CD4-positive, alpha-beta T cell treated with Interleukin-10 for 1 hour (primary cell): ENCODE measurements at places on chromosomes 12 and 14.

DNA sequence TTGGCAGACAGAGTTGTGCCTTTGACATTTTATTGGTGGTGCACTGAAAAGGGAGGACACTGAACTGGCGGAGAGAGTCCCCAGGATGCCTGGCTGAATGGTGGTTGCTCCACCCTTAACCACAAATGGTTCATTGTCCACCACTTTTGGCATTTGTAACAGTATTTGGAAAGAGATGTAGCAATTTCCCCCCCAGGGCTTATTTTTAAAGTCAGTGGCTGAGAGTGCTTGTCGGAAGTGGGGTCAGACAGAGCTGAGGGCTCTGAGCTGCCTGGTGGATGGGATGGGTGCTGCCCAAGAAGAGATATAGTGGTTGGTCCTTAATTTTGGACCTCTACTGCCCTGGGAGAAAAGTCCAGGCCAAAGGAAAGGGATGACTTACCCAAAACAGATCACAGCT lies 31.5 kb upstream of the FGF6 start:
- DNase-seq, result no peak

- DNase-seq, result no peak
These were observed 437.3 kb downstream of the MED13L start for GRCh38 chr12:115840159-115840558.

- DNase-seq, result no peak
These were observed 48.8 kb upstream of the SLCO1C1 start for GRCh38 chr12:20646239-20646827.

- peak; percentile 78 for DNase-seq
These were observed 8.0 kb upstream of the EVL start for GRCh38 chr14:100056964-100057795.

GRCh38 chr14:74584951-74585350 lies 27.1 kb downstream of the LTBP2 start:
- DNase-seq, result no peak

DNA sequence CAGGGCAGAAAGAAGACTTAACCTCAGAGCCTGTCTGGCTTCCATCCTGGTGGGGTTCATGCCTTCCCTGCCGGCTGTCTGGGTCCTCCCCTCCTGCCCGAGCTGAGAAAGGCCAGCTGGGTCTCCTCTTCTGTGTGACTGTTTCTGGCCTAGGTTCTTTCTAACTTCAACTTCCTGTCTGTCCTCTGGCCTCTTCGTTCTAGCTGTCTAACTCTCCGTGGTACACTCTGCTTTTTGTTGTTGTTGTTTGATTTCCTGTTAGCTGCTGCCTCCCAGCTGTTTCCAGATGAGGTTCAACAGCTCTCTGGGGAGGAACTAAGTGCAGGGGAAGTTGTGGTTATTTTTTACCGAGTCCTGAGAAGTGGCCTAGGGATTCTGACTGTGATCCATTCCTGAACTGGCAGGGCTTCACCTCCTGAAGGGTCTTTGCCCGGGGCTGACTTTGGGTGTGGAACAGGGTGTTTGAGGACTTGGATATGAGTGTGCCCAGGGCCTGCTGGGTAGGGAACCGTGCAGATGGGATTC lies 3.2 kb downstream of the MLXIP start:
- peak; percentile 60 for DNase-seq

DNA sequence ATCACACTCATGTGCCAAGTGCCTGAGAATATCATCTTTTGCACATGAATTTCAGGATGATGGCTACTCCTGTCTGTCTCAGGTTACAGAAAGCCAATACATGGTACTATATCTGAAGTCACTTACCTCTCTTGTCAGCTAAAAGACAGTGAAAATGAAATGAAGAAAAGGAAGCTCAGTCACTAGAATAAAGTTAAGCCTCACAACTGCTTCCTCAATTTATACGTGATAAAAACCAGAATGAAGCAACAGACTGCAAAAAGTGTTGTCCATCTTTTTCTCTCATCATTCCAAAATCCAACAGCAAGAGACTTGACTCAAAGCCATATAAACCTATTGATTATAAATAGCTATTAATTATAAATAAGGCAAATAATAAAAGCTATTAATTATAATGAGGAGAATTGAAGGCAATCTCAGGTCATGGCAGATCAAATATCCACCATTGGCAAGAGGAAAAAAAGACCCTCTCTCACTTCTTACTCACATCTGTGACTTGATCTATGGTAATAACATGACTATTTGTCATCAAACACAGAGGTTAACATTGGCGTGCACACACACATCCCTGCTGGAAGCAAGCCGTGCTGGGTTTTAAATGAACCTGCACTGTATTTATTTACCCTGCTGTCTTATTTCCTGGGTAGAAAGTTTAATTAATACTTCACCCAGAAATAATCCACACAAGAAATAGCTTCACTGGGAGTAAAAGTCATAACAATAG lies 10.0 kb downstream of the NIN start:
- DNase-seq, result no peak
